Activated CD8-positive, alpha-beta memory T cell treated with anti-CD3 and anti-CD28 coated beads, Interleukin-2, amount 10 ng/mL, durations not matched to agents 7 days and 5 days (primary cell): ENCODE measurements at places on chromosomes 3 and 15.

DNA sequence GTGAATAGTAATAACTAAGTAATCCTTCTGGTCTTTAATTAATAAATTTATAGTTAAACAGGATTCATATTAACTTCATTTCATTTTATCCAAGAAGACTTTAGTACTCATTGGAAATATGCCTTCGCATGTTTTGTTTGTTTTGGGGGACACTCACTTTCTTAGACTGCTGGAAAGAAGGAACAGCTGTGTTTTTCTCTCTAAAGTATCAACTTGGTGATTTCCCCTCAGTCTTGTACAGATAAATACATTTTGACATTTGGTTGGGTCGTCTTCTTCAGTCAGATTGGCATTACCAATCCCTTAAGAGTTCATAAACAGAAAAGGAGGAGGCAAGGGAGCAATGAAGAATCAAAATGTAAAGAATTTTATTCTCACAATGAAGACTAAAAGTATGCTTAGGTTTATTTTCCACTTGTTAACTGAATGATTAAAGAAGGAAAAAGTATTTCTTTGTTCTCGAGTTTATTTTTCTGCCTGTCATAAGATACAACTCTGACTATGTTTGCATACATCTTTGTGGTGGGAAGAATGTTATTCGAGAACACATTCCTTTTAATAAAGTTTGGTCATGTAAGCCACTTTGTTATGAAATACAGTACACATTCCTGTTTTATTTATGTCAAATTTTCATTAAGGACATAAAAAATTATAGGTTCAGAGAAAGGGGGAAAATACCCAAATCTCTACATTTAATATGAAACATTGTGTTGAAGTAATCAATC is 140.2 kb downstream of the GMNC start:
- no peak overlapping the region for H3K4me3 ChIP-seq
- no peak for DNase-seq
- no peaks in the 10 kb centered on the region for H3K4me1 ChIP-seq
- H3K27ac ChIP-seq, result no peak overlapping the region

DNA sequence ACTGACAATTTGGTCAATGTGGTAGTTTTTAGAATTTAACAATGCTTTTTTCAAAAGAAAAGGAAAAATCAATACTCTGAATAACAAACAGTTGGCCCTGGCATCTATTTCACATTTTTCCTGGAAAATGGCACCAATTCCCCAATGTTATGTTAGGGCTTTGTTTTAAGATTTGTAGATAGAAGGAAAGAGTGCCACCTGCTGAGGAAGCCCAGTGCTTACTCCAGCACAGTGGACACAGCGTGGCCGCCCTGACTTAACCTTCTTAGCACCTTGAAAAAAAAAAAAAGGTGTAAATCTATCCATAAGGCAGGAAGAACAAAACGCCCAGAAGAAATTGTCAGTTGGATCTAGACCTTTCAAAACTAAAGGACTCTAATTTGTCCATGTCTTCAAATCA is 110.7 kb upstream of the CNTN4 start:
- no peaks in the 10 kb centered on the region for H3K4me1 ChIP-seq
- no peaks in the 10 kb centered on the region for H3K27me3 ChIP-seq
- H3K27ac ChIP-seq, result no peak overlapping the region
- no peak for DNase-seq
- no peaks in the 10 kb centered on the region for H3K36me3 ChIP-seq

DNA sequence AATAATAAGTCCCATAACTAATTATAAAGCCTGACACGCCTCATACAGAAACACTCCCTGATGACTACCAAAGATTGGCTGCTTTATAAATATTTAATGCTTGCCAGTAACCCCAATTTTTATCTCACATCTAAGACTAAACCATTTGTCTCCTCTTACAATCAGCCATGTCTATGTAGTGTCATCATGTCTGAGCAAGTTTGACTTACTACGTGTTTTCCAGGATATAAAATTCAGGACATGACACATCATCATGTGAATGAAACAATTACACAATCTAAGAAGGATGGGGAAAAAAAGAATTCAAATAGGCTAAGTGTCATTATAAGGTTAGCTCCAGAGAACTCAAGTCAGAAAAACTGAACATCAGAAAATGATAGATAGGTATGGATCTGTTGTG is 208.7 kb downstream of the MECOM start:
- DNase-seq, result no peak
- H3K4me1 ChIP-seq, result no peaks in the 10 kb centered on the region
- no peaks in the 10 kb centered on the region for H3K36me3 ChIP-seq
- no peak overlapping the region for H3K27ac ChIP-seq
- no peak overlapping the region for H3K4me3 ChIP-seq

DNA sequence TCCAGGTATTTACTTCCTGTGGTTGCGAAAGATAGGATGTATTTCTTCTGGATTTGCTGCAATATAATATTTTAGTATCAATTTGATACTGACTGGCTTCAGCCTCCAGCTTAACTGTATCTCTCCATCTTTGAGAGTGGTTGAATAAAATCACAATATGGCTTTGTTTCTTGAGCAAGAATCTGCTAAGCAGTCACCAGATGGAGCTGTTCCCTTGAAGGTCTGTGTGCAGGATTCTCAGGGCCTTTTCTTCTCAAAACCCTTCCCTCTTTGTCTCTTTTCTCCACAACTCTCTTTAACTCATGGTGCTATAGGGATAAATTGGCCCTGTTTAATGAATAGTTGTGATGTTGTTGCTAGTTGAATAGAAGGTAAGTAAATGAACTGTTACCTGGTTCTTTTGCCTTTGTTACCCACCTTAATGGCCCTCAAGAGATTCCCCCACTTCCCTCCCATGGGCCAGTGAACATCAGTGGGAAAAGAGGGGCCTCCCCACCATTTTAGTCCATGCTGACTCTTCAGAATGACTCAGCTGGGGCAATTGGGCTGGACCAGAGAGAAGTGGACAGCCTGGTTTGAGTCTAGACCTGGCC is 34.8 kb upstream of the RAB6B start:
- H3K36me3 ChIP-seq, result no peaks in the 10 kb centered on the region
- H3K27ac ChIP-seq, result no peak overlapping the region
- peak; percentile 5 for DNase-seq

DNA sequence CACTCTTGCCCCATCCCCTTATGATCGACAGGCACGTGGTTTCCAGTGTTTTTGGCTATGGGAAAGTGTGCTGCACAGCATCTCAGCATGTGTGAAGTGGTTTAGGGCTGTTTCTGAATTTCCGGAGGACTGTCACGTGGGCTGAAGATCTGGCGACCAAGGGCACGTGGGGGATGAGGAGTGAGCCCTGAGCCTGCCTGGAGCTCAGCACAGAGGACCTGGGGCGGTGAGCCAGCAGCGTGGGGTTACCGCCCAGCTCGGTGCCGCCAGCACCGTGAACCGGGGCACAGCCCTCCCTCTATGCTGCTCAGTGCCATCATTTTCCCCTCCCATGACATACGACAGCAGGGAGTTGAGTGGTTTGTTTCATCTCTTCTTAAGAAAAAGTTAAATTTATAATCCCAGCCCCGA is 150.2 kb downstream of the DNAJB8 start:
- H3K27me3 ChIP-seq, result no peaks in the 10 kb centered on the region
- DNase-seq, result peak; percentile 70
- H3K27ac ChIP-seq, result no peak overlapping the region
